T-helper 22 cell (primary cell): ENCODE measurements at places on chromosomes 5 and 9.

GRCh38 chr9:108282872-108283271 is 572.9 kb downstream of the ACTL7B start:
- DNase-seq: no peak

- DNase-seq: no peak
Observed at GRCh38 chr9:114261987-114262386, 60.9 kb upstream of the ORM1 start.

- DNase-seq: no peak
Observed at GRCh38 chr5:173673295-173674101, 57.0 kb upstream of the BOD1 start.

DNA sequence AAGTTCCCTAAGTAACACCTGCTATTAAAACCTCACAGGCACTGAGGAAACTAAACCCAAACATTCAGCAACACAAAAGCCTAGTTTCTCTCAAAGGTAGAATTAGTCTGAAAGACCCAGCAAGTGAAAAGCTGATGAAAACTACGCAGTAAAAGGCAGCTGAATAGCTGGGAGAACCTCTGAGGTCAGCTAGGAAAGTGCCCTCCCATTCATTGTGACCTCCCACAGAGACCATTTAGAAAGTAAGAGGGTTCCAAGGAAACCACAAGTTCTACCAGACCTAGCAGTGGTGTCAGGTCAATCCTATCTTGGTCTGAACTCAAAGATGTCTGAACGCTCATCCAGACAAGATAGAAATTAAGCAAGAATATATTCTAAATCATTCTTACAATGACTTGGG is 144.7 kb downstream of the SSBP2 start:
- no peak for DNase-seq

DNA sequence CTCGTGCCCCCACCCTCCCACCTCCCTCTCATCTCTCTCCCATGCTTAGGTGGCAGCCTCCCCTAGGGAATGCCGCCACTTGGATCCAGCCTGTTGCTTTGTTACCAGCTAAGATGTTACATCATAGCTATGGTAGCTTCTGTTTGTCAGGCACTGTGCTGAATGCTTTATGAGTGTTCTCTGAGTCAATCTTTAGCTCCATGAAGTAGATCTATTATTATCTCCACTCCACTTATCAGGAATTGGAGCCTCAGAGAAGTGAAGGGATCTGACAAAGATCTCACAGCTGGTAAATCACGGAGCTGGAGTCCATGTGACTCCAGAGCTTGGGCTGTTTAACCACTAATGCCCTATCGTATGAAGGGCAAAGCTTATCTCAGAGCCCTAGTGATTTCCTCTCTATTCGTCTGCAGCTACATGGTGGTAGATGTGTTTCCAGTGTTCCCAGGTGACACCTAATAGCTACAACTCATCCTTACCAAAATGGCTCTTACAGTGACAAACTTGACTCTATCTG is 54.1 kb downstream of the GARNL3 start:
- DNase-seq: no peak

DNA sequence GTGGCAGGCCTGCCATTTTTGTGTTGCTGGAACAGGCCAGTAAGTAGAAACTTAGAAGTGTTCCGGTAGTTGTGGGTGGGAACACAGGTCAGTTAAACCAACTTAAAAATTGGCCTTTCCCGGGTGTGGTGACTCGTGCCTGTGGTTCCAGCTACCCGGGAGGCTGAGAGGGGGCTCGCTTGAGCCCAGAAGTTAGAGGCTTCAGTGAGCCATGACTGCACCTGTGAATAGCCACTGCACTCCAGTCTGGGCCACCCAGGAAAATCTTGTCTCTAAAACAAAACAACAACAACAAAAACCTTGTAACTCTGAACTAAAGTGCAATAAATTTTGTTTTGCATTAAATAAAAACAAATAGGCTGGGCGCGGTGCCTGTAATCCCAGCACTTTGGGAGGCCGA is 1.4 kb upstream of the NHP2 start:
- DNase-seq: no peak

DNA sequence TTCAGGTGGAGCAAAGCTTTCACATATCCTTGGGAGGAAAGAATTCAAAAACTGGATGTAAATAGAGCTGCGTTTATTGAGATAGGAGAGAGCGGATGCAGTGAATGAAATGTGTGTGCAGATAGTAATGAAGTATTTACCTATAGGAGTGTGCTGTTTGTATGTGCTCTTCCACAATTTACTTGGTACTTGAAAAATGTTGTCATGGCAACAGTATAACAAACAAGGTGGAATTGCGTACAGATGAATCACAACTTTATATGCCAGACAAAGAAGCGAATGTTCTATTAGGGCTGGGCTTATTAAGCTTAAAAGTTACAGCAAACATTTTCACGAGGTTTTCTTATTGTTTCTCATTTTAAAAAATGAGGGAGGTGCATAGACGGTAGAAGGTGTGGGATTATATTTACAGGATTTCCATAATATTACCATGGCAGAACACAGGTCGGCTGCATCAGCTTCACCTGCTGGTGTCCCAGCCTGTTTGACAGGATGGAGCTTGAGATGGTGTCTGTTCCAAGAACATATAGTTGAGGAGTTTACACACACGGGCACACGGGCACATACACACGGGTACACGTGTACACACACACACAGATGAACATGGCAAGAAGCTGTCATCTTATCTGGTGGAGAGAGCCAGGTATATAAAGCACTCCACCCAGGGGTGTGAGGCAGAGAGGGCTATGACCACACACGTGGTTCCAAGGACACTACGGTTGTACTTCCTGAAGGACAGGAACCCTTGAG is 155.7 kb downstream of the RMI1 start:
- no peak for DNase-seq
